ENCODE measurements at places on chromosomes 4 and X.

DNA sequence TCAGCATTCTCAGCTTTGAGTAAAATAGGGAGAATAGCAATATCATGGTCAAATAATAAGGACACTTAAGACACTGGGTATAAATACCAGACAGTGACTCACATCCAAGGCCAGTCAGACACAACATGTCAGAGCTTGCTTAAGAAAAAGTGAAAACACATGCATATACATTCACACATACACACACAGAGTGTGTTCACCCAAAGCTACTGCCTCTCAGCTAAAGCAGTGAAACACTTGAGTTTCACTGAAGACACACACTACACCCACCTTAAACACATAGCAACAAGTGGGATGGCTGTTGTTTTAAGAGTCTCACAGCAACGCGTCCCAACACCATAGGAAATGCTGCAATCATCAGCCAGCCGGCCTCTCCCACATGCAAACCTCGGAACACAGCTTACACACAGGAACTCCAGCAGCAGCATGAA, 14.4 kb downstream of the SHROOM4 start:
- no peak for DNase-seq

DNA sequence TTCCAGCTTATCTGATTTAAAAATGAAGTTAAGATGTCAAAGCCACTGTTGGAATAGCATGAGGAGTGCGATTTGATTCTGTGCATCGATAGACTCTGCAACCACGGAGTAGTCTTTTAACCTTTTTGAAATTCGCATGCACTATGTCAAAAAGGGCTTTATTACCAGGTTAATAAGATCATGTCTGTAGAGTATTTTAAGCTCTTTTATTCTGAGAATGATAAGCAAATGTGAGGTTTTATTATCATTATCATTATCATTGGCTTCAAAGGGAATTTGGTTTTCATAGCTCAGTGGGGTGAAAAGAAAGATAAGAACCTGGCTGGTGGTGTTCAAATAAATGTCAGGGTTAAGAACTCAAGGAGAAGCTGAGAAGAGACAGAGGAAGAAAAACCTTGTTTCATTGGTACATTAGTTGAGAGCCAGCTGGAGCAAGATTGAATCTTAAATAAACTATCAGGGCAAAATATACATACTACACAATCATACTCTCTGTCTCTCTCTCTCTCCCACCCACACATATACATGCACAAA, 102.6 kb downstream of the MMRN1 start:
- no peak for DNase-seq

DNA sequence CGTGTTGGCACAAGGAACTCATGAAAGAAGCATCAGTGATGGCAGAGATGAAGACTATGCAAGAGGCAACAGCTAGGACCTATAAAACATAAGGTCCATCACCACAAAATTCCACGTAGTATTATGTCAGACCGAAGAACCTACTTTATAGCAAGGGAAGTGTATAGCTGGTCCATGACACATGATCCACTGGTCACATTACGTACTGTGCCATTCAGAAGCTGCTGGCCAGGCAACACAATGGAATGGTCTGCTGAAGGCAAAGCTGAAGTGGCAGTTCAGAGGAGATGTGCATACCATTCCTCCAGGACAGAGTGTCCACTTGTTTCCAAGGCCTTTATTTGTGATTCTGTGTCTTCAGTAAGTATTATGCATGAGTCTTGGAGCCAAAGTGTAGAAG, 215.5 kb upstream of the UGT8 start:
- no peak for DNase-seq

GRCh38 chr4:111961809-111962208, 183.4 kb upstream of the FAM241A start:
- no peak for DNase-seq

- DNase-seq, result no peak
Observed at GRCh38 chr4:187232796-187233195, 509.1 kb upstream of the FAT1 start.

DNA sequence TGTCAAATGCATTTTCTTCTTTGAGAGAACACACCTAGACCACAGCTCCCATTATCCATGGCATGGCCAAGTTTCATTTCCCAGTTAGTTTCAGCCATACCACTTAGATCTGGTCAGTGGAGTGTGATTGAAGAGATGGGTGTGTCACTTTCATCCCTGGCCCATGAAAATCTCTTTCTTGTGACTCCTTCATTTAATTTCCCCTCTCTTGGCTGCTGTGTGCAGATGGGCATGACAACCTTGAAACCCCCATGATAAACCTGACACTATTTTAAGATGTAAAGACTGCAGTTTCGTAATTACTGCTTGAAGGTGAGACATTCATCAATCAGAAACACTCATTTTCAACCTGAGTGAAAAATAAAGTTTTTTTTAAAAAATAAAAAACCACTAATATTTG, 284.9 kb downstream of the IL15 start:
- no peak for DNase-seq

GRCh38 chr4:41644288-41644914, 104.1 kb downstream of the PHOX2B start:
- no peak for DNase-seq

DNA sequence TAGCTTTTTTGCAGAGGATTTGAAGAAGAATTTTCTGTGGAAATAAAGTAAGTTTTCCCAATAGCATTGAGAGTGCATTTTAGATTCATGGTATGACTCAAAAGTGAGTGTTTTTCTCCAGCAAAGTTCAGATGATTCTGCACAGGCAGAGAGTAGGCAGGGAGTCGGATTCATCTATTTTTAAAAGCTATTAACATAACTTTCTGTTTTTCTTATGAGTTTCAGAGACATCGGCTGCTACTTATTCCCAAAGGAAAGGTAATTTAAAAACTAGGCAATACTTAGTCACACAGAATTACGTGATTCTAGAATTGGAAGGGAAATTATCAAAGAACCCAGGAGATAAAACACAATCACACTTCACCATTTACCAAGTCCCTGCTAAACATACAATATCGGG, 4.4 kb downstream of the CCDC110 start:
- DNase-seq, result no peak

DNA sequence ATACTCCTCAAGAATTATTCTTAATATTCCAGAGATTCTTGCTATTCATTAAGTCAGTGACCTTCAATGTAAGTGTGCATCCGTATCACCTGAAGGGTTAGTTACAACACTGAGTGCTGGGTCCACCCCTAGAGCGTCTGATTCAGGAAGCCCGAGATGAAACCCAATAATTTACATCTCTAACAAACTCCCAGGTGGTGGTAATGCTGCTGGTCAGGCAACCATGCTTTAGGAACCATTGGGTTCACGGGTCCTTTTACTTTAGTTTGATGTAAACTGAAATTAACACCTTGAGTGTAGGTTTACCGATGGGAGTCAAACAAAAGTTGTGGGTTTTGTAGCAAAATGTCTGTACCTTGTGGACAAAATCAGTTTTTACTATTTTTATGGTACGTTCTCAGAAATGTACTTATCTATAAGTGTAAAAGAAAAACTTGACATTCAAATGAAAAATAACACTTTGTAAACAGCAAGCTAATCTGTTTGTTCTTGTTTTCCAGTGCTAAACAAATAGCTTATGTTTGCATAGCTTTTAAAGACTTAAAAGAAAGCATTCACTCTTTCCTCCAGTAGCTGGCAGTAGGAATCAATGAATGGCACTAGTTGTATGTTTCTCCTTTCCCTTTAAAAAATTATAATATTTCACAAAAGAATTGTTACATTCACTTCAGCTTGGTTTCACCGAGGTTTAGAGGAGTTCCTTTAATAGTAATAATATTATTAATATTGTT, 32.7 kb downstream of the ACE2 start:
- DNase-seq, result no peak

DNA sequence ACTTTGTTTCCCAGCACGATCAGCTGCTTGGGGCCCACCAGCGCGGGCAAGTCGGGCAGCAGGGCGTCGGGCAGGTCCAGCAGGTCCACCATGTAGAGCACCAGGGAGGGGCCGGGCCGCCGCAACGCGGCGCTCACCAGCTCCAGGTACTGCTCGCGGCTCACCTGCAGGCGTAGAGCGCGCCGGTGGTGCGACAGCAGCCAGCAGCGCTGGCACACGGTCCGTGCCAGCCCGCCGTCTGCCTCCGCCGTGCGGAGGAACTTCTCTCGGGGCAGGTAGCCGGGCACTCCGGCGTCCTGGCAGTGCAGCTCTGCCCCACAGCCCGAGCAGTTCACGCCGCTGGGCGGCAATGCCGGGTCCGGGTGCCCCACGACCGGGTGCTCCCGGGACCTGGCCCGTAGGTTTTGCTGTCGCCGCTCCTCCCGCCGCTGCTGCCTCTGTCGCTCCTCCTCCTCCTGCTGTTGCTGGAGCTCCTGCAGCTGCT, 527 bp downstream of the NOA1 start:
- peak; percentile 38 for DNase-seq

- DNase-seq, result peak; percentile 56
Observed at GRCh38 chr4:99811850-99812249, 4.8 kb upstream of the DAPP1 start.

- no peak for DNase-seq
Observed at GRCh38 chrX:40262157-40263013, 164.6 kb upstream of the BCOR start.

DNA sequence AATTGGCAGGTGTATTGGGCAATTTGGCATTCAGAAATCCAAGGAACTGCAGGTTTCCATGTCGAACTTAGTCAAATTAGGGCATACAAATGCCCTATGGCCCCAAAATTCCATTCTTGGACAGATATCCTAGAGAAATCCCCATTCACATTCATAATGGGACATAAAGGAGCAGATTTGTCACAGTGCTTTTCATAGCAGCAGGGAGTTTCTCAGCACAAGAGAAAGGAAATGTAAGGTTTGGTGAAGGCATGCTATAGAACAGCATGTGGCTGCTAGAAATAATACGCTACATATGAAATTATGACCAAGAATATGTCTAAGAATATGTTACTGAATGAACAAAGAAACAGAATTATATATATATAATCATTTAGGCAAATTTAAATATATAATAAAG, 437.5 kb upstream of the BOD1L1 start:
- DNase-seq, result no peak

- no peak for DNase-seq
Observed at GRCh38 chr4:31474221-31474620, 754.1 kb downstream of the PCDH7 start.

DNA sequence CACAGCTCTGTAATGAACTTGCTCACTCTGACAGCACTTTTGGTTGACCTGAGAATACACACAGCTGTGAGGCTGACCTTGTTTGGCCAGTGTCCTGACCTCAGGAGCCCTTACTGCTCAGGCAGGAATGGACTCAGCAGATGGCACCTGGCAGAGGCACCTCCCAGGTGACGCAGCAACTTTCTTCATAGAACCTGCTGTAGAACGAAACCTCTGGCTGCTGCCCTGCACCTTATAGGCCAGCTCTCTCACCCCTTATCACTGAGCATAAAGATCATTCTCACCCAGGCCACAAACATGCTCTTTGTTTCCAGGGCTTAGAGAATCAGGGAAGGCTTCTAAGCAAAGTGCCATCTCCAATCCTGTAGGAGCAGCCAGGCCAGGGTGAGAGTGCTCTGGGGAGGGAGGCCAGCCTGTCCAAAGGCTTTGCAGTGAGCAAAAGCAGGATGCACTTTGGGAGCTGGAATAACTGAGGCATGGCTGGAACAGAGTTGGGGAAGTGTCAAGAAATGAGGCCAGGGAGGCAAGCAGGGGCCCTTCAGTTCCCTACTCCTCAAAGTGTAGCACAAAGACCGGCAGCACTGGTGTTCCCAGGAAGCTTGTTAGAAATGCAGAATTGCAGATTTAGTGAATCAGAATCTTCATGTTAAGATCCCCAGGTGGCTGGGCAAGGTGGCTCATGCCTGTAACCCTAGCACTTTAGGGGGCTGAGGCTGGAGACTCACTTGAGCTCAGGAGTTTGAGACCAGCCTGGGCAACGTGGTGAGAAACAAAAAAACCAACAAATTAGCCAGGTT, 13.3 kb upstream of the CENPU start:
- no peak for DNase-seq

GRCh38 chr4:186596346-186596745, 41.0 kb upstream of the MTNR1A start:
- no peak for DNase-seq

DNA sequence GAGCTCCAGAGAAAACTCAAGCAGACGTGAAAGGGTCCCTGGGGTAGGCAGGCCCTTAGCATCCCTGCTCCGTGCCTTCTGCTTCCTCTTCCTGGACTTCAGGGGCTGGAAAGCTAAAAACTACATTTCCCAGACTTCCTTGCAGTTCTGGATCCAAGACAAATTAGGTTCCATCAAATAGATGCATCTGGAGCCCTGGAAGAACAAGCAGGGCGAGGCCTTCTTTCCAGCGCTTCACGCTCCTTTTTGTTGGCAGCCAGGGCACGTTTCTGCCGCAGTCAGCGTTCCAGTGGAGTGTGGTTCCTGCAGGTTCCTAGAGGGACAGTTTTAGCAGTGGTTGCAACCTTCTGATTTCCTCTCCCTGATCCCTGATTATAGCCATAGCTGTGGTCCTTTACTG, 53.6 kb upstream of the MSX1 start:
- no peak for DNase-seq

All from CD4-positive, alpha-beta T cell treated with Interleukin-6 at 100 ng/mL for 8 hours (primary cell).